ENCODE measurements at places on chromosomes 6 and 20. TPM values are rescaled to one million over a fixed set of nuclear protein-coding genes. Genes with fewer than 3 reads are reported as not detected.

Gene TMEM244
- total RNA-seq = not detected

DNA sequence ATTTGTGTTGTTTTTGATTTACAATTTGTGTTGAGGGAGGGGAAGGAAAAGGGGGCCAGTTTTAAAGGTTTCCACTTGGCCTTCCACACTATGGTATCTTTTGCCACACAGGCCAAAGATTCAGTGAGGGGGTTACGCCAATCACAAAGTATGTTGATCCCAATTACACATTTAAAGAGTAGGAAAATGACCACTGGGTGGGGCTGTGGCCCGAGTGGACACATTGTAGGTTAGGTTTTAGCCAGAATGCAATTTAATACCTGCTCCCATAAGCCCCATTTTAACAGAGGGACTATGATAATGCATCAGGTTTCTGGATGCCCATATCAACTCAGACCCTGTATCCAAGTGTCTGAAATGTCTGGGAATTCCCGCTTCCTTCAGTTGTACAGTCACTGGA, 15.6 kb downstream of the VGLL2 start:
- no peak for DNase-seq

Gene BPIFB4
- not detected for total RNA-seq

- no peak for DNase-seq
Measured at GRCh38 chr6:101085327-101085726, 204.2 kb upstream of the ASCC3 start.

- no peak for DNase-seq
Measured at GRCh38 chr6:170101281-170102035, 189.4 kb downstream of the DLL1 start.

Gene KLHDC3
- 76.6 TPM for total RNA-seq

- DNase-seq = no peak
Measured at GRCh38 chr6:21856456-21856825, 262.9 kb downstream of the SOX4 start.

GRCh38 chr20:32920530-32921298, 62.0 kb downstream of the EFCAB8 start:
- no peak for DNase-seq

GRCh38 chr6:30481211-30481964, 7.9 kb upstream of the HLA-E start:
- DNase-seq = no peak

Gene PRSS16
- 0.98 TPM for total RNA-seq

DNA sequence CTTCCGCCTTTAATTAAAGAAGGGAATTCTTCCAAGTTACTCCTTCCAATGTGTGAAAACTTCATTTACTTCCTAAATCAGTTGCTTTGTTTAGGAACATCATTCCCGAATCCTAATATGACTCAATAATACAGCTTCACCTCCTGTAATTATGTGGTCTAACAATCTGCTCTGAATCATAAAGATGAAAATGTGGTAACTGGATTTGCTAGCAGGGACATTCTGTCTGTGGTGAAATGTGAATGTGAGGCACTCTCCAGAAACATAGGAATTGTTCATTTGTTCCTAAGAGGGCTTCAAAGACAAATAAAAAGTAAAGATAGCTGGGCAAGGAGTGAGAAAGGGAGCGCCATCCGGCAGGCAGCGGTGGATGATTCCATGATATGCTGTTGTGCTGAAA, 678.1 kb downstream of the KIF16B start:
- no peak for DNase-seq

Data from activated T-helper 1 cell treated with anti-CD3 and anti-CD28 coated beads, Interleukin-12 subunit alpha, Interleukin-12 subunit beta, Interleukin-2, Interleukin-4 antibody, amounts not matched to agents 30 ng/mL and 10 ng/mL and 1 ng/mL, durations not matched to agents 14 hours and 24 hours and 36 hours (primary cell).